Left ventricle myocardium superior (tissue), 1 donor: ENCODE measurements at places on chromosomes 7 and 10. TPM values are rescaled to one million over a fixed set of nuclear protein-coding genes. Genes with fewer than 3 reads are reported as not detected.

SPDYE8 gene
- total RNA-seq: not detected

ADRB1 gene
- 77.8 TPM for total RNA-seq

LHFPL3 gene
- total RNA-seq: not detected

- DNase-seq: no peak
Observed at GRCh38 chr10:117896517-117896916, 150.2 kb downstream of the RAB11FIP2 start.

DNA sequence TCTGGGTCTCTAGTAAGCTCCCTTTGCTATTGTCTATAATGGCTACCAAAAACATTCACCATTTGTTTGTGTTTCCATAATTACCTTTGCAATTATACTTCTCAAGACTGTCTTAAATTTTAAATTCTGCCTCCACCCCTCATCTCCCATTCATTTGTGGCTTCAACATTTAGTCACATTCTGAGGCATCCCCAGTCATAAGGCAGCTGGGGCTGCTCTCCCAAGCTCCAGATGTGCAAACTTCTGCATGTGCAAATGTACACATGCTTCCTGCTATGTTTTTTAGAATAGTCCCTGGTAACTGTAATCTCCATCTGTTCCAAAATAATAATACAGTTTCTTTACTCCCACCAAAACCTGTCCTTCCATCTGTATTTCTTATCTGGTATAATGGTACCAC is 97.3 kb downstream of the CDK6 start:
- no peak for DNase-seq
